Left lobe of liver (tissue), 2 donors: ENCODE measurements at places on chromosomes 7 and 10. TPM values are rescaled to one million over a fixed set of nuclear protein-coding genes. Genes with fewer than 3 reads are reported as not detected.

SYNPO2L gene
- total RNA-seq, result not detected

LRRC18 gene
- total RNA-seq, result not detected

PPP1R3A gene
- total RNA-seq, result not detected

IFIT5 gene
- total RNA-seq, result 3.8 TPM

SFTPA1 gene
- 4.6 TPM for total RNA-seq

GRCh38 chr10:77086081-77086480 lies 551.5 kb downstream of the KCNMA1 start:
- no peak for DNase-seq

GRCh38 chr7:36880108-36880507 lies 155.8 kb upstream of the AOAH start:
- no peak for DNase-seq

- DNase-seq, result no peak
These were observed 164.3 kb downstream of the SUGCT start for GRCh38 chr7:40299097-40299496.

DNA sequence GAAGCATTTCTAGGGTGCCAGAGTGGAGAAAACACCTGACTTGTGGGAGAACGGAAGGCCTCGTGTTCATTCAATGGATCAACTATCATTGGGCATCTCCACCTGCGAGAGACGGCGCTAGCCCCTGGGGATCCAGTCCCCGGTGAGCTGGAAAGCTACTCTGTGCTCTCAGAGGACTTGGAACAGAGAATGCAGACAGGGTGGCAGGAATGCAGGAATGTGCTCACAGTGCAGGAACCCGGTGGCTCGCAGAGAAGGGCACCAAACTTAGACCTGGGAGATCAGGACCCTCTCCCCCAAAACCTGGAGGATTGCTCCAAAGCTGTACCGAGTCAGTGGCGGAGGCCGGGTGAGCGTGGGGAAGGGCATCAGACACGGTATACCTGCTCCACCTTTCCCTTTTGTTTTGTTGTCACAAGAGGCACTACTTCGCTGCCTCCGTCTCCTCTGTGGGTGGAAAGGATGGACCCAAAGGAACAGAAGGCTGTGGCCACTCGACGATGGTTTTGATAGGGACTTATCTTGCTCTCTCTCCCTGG lies 569.0 kb upstream of the C7orf33 start:
- DNase-seq, result no peak

GRCh38 chr10:43880160-43880559 lies 231.5 kb upstream of the ZNF32 start:
- no peak for DNase-seq

DNA sequence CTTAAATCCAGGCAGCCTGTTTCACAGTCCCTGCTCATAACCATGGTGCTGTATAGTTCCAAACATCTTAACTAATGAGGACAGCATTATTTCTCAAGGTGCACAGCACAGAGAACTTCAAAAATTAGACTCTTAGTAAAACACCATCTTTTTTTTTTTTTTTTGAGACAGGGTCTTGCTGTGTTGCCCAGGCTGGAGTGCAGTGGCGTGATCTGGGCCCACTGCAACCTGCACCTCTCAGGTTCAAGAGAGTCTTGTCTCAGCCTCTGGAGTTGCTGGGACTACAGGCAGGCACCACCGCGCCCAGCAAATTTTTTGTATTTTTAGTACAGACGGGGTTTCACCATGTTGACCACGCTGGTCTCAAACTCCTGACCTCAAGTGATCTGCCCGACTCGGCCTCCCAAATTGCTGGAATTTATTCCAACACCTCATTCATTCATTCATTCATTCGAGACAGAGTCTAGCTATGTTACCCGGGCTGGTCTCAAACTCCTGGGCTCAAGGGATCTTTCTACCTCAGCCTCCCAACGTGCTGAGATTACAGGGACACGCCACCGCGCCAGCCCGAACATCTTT lies 507 bp upstream of the TMEM254 start:
- no peak for DNase-seq
